A549 treated with GW870086 at 1 μM for 4 hours (cell line): ENCODE measurements at places on chromosomes 2 and 18. TPM values are rescaled to one million over a fixed set of nuclear protein-coding genes. Genes with fewer than 3 reads are reported as not detected.

Gene MRPL33
- total RNA-seq, result 321 to 537 TPM (median 349 TPM) in 5 replicates

Gene CABYR
- total RNA-seq, result 12.4 to 16.9 TPM (median 13.0 TPM) in 5 replicates

Gene DYNAP
- not detected in 5 replicates for total RNA-seq

Gene DBI
- 402 to 526 TPM (median 404 TPM) in 5 replicates for total RNA-seq

Gene CNTNAP5
- not detected in 5 replicates for total RNA-seq

Gene RBKS
- 5.9 to 8.9 TPM (median 8.1 TPM) in 5 replicates for total RNA-seq

Gene SGPP2
- 0.32 to 0.60 TPM (median 0.45 TPM) in 5 replicates for total RNA-seq

Gene PIEZO2
- total RNA-seq, result 0.58 to 1.2 TPM (median 0.66 TPM) in 5 replicates

Gene TNFAIP6
- total RNA-seq, result 0.33 to 1.4 TPM (median 1.2 TPM) in 5 replicates
